Activated CD8-positive, alpha-beta memory T cell treated with anti-CD3 and anti-CD28 coated beads, Interleukin-2, amount 50 U/mL, for 48 hours (primary cell): ENCODE measurements at places on chromosomes 4 and X.

- DNase-seq, result no peak
Observed at GRCh38 chrX:25976683-25977310, 161.3 kb upstream of the MAGEB18 start.

GRCh38 chr4:121829511-121829910, 5.8 kb upstream of the CCNA2 start:
- no peak for DNase-seq

GRCh38 chr4:152224223-152224622, 311.7 kb downstream of the FBXW7 start:
- DNase-seq, result no peak

DNA sequence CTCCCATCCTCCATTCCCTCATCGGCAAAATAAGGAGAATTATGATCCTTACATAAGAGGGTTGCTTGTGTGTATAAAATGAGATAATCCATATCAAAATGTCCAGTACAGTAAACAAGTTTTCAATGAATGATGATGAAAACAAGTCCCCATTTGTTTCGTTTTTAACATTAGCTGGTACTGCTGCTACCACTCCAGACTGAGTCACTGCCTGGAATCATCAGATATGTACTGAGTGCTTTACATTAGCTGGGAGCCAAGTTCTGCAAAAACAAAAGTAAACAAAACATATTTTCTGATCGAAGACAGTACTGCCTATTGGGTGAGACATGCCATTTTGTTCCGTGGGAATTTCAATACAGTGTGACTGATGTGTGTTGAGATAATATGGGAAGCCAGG, 123.2 kb upstream of the IGFBP7 start:
- DNase-seq, result no peak

DNA sequence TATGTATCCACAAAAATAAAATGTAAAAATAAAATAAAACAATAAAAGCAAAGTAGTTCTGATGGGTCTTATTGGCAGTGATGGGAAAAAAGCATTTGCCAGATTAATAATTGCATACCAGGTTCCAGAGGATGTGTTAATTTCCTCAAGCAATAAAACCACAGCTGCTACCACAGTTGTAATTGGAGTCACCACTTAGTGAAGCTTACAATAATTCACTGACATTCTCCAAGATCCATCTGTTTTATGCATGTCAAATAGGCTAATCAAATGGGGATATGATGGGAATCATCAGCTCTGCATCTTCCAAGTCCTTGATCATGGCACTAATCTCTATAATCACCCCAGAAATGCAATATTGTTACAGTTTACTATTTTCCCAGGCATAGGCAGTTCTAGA, 123.5 kb upstream of the EMCN start:
- DNase-seq, result no peak
